ENCODE measurements at places on chromosomes 5 and 9. TPM values are rescaled to one million over a fixed set of nuclear protein-coding genes. Genes with fewer than 3 reads are reported as not detected.

- DNase-seq: no peak
Observed at GRCh38 chr9:27142299-27142930, 33.4 kb downstream of the TEK start.

- DNase-seq: peak; percentile 37
Observed at GRCh38 chr5:126508962-126509279, 85.7 kb downstream of the GRAMD2B start.

GRCh38 chr9:25716220-25716872, 38.1 kb upstream of the TUSC1 start:
- DNase-seq: peak; percentile 4

- no peak for DNase-seq
Observed at GRCh38 chr9:19117039-19117716, 10.1 kb downstream of the PLIN2 start.

GRCh38 chr5:134249469-134250379, 23.9 kb upstream of the PPP2CA start:
- no peak for DNase-seq

DNA sequence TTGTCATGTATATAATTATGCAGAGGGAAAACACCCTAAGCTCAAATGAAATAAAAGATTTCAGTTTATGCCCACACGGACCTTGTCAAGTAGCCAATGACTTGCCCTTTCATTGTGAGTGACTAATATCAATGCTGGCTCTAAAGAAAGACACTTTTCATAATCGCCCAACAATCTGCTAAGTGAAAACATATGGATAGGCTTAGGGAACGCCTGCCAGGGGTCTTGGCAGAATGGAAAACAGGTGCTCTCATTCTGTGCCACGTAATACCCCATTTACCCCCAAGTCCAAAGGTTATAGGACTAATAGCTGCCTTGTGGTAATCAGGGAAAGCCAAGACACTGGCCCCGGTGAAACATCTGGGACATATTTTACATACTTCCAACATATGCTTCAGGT, 157.7 kb downstream of the SLF1 start:
- DNase-seq: no peak

- DNase-seq: no peak
Observed at GRCh38 chr9:13145340-13145739, 134.2 kb downstream of the MPDZ start.

DNA sequence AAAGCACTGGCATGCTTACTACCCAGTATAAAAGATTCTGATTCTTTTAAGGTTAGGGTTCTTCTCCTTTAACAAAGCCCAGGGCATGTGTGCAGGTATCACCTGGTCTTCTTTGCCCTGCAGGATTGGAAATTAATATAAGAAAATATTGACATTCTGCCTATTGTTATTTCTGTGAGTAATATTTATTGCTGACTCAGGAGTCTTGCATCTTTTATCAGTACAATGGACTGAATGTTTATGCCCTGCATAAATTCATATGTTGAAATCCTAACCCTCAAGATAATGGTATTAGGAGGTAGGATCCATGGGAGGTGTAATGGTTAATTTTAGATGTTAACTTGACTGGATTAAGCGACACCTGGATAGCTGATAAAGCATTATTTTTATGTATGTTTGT, 189.0 kb downstream of the LRRC70 start:
- no peak for DNase-seq

- peak; percentile 47 for DNase-seq
Observed at GRCh38 chr5:3310541-3311261, 284.9 kb upstream of the IRX1 start.

- no peak for DNase-seq
Observed at GRCh38 chr9:116087246-116087645, 66.3 kb upstream of the PAPPA start.

- DNase-seq: no peak
Observed at GRCh38 chr5:103209065-103209464, 49.5 kb upstream of the MACIR start.

DNA sequence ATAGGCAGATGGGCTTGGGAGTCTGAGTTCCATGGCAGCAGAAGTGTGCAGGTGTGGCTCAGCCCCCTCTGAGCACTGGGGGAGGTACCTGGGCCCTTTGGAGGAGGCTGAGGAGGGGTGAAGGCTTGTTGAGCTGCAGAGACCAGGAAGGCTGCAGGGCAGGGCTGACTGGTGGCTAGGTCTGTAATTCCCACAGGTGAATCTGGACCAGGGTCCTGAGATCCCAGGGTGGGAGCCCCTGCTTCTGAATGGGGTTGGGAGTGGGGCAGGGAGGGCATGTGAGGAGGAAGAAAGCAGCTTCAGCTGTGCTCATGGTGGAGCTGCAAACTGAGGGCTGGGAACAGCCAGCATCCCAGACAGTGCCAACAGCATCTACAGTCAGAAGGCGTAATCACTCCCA, 111.1 kb downstream of the CACNA1B start:
- no peak for DNase-seq

DNA sequence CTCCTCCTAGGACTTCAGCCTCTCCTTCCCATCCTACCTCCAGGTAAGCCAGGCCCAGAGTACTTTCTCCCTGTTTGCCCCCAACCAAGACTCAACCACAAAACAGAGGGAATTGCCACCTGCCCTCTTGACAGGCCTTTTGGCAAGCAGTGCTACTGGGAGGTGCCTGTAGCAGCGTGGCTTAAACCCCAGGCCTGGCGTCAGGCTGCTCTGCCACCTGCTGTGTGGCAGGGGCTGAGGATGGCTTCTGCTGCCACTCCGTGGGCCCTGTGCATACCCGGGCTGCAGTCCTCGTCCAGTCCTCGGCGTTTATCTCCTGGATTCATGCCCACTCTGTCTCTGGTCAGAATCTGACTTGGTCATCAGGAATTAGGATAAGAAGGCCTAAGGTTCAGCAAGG, 163.1 kb downstream of the PAX5 start:
- DNase-seq: no peak

DNA sequence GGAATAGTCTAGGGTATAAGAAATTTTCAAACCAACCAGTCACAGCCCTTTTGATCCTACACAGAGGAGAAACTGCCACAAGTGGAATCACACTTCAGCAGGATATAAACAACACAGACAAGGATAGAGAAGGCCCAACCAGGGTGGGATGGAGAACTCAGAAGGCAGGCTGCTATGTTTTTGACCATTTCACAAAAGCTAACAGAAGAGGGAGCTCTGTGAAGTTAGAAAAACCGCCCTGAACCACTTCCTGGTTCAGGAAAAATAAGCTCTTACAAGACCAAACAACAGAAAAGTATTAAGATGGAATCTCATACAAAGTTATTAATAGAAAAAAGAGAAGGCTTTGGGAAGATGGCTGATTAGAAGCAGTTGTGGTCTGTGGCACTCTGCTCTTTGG, 960 bp upstream of the IFNB1 start:
- DNase-seq: no peak

DNA sequence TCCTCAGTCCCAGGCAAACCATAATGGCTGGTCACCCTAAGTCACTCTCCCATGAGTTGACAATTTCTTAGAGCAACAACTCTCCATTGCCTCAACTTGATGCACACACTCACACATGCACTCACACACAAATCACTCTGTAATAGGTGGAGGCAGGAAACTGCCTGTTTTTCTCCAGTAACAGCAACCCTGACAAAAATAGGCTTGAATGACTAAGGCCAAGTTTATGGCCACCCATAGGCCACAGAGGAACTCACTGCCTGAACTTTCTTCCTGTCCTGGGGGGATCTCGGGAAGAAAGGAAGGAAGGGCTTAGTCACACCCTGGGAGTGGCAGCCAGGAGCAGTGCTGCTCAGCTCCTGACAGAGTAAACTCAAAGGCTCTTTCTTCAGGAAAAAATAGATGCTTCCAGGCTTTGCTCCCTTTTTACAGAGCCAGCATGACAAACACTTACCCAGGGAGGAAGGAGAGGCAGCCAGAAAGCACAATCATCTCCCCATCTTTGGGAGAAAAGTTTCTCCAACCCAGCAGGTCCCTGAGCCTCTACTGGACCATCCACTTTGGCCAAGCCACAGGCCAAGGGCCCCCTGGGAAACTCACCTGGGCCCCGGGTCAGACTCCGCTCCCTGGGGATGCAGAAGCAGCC, 368 bp downstream of the SH3TC2 start:
- peak; percentile 83 for DNase-seq

DNA sequence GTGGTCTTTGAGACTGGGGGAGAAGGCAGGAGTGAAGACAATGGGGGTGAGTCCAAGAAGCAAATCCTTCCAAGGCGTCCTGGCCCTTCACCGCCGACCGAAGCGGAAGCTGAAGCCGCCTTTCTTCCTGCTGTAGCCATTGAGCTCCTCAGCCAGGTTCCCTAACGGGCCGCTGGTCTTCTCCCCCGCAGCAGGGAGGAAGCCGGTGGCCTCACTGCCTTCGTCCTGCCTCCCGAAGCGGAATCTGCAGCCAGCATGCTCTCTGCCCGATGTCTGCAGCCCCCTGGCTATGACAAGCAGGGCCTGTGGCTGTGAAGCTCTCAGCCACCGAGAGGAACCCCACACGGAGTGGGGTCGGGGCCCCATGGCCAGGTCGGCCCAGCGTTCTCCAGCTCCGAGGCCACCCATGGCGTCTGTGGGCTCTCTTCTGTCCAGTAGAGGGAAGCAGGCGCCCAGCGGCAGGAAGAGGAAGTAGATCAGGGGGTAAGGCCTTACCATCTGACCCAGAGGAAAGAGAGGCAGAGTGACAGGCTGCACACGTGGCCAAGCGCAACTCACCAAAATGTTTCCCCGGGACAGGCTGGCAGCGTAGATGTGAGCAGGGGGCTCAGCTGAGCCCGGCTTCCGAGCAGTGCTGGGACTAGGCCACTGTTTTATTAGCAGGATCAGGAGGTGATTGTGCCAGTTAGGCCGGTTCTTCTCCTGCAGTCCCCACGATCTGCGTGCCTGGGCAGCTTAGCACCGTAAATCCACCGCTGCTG, 3.1 kb downstream of the QRFP start:
- DNase-seq: no peak

- DNase-seq: no peak
Observed at GRCh38 chr9:116062206-116062550, 91.4 kb upstream of the PAPPA start.

DNA sequence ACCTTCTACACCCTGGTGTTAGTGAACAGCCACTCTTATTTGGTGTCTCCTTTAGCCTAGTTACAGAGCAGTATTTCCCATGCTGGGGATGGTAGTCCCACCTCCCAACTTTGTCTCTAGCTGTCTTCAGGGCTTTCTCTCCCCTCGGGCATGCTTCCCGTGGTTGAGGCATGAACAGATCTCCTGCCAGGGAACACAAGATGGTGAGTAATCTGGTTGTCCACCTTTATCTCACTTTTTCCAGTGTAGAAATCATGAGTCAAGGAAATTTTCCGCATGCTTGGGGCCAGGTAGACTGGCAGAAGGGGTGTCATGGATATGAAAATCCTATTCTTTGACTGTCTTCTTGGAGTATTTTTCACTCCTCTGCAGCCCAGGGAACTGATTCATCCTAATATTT, 532.9 kb downstream of the ANXA1 start:
- no peak for DNase-seq

GRCh38 chr5:181203093-181203711, 1.8 kb downstream of the TRIM7 start:
- DNase-seq: no peak

DNA sequence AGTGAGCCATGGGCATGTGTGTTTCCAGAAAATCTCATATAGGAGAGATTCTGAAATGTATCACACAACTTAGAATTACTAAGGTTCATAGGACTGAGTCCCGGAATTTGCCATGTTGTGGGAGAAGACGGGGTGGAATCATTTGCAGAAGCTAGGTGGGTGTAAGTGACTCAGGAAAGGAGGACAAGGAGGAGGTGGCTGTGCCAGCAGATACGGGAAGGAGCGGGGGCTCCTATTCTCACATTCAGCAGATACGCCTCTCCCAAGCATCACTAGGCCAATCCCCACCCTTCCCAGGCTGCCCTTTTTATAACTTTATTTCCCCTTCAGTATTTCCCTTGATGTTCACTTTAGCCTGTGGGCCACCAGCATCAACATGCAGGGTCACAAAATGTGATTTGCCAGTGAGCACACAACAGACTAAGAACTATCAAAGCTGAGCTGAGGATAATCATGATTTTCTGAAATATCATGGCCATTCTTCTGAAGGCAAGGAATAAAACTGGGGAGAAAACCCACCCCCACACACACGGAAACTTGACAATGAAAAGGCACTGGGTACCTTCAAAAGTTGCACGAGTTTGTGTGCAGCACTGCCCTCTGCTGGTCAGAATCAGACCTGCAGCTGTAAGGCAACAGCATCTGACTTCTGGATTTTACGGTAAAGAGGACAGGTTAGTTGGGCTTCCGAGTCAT, 133.2 kb downstream of the MTX3 start:
- DNase-seq: peak; percentile 39

DNA sequence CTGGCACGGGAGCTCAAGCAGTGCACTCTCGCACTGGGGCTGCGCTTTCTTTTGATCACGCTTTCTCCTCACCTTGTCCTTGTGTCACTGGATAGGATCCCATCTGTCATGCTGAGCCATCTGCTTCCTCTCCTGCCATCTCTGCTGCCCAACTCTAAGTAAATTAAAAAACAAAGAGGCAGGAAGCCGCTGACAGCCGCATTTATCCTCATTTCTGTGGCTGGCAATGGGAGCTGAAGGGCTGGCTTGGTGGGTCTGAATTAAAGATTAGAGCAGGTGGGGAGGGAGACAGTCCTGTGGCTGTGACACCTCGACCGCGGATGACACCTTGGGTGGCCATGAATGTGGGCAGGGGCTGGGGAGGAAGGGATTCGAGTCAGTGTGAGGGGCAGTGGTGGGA, 159.2 kb upstream of the ALDH1B1 start:
- no peak for DNase-seq

- DNase-seq: no peak
Observed at GRCh38 chr9:33858423-33858822, 41.5 kb downstream of the UBE2R2 start.

GRCh38 chr9:134894136-134894860, 13.7 kb downstream of the FCN2 start:
- no peak for DNase-seq

GRCh38 chr5:137933491-137933911, 44.2 kb downstream of the PKD2L2 start:
- DNase-seq: no peak

The POLR3G gene
- total RNA-seq: 15.1 TPM

The EQTN gene
- not detected for total RNA-seq

The SLC45A2 gene
- not detected for total RNA-seq

The CATSPER3 gene
- total RNA-seq: not detected

The TOR1A gene
- 61.3 TPM for total RNA-seq

The FOXD4 gene
- total RNA-seq: not detected

The SH3TC2 gene
- 2.5 TPM for total RNA-seq

The TEX10 gene
- total RNA-seq: 19.1 TPM

The SHOC1 gene
- total RNA-seq: not detected

The SLC26A2 gene
- total RNA-seq: 17.6 TPM

The GPRIN1 gene
- 13.1 TPM for total RNA-seq

Data from glomerular endothelial cell (primary cell).